Activated CD8-positive, alpha-beta T cell treated with anti-CD3 and anti-CD28 coated beads, Interleukin-2, amount 10 ng/mL, durations not matched to agents 7 days and 5 days (primary cell): ENCODE measurements at places on chromosomes 4 and X.

DNA sequence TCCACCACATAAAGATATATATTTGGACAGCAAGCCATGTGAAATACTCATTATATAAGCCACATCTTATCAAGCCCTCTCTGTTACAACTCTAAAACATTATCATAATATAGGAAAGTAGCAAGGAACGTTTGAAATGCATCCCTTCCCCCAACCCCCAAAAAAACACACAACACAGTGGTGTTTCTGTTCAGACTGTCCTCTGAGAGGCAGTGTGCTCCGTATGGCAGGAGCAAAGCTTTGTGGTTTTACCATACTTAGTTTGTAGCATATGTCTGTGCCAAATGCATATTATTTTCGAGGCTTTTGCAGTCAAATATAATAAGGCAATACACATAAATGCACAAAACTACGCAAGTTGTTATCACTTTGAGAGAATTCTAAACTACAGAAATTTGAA lies 194.2 kb downstream of the RAPGEF2 start:
- DNase-seq = no peak

DNA sequence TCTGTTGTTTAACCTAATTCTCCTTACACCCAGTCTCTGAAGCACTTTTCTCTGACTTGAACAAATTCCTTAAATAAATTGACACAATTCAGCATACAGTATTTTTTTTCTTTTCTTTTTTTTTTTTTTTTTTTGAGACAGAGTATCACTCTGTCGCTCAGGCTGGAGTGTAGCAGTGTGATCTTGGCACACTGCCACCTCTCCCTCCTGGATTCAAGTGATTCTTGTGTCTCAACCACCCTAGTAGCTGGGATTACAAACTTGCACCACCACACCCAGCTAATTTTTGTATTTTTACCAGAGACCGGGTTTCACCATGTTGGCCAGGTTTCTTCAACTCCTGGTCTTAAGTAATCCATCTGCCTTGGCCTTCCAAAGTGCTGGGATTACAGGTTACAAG lies 1498.1 kb upstream of the PCDH10 start:
- DNase-seq = no peak

DNA sequence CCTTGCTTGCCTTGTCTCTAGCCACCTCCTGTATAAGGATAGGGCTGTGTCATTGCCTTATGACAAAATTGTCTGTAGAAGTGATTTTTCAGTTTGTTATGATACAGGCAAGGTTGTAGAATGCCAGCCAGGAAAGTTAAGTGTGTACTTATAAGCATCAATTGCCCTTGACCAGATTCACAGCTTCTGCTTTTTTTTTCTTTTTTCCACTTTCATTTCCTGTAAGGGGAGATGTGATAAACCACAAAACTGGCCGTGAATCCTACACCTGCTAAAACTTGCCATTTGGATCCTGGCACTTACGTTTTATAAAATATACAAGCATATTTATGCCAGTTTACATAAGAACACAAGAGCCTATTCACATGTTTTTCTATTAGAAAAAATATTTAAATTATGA lies 35.0 kb upstream of the BMPR1B start:
- no peak for DNase-seq

GRCh38 chr4:113476800-113477199 lies 284.7 kb downstream of the CAMK2D start:
- no peak for DNase-seq

DNA sequence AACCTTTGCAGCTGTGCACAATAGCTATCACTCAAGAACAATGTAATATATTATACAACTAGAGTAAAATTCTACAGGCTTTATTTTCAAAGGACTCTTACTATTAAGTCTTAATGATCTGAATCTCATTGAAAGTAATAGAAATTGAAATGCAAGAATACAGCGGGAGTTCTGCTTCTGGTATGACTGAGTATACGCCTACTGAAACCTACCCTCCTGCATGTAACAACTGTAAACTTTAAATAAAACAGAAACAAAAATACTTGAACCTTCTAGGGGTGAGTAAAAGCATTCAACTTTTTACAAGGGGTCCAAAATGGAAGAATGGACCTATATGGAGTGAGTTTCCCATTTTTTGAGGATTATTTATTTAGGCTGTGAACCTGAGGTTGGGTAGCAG lies 13.5 kb downstream of the DCHS2 start:
- DNase-seq = no peak

DNA sequence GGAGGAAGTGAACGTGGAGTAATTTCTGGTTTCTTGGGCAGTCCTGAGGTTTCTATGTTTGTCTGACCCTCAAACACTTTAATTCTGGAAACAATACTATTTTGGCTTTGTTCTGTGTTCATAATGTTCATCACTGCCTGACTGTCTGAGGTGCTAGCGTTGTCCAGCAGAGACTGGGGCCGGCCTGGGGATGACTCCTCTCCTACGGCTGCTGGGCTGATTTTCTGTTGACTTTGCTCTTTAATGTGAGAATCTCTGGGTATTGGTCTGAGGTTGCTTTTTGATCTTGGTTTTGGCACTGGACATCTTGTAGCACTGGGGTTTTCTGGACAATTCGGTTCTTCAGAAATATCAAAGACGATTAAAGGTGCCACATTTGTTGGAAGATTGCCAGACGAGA lies 75.8 kb downstream of the RPS3A start:
- DNase-seq = no peak

- no peak for DNase-seq
These were observed 114.1 kb downstream of the MGST2 start for GRCh38 chr4:139779691-139780090.

DNA sequence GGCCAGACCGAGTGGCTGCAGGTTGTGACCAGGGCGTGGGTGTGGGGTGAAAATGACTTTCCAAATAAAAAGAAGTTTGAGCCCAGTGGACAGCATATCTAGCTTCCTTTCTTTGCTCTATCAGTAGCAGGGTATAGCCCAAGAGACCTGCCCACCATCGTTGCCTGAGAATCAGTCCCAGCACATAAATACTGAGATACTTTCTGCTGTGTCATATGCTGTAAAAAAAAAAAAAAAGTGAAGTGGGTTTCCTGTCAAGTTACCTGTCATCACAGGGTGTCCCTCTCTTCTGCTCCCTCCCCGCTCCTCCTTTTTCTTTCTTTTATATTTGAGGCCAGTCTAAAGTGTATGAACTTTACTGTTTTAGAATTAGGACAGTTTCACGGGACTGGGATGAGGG lies 330.3 kb upstream of the BOD1L1 start:
- no peak for DNase-seq

DNA sequence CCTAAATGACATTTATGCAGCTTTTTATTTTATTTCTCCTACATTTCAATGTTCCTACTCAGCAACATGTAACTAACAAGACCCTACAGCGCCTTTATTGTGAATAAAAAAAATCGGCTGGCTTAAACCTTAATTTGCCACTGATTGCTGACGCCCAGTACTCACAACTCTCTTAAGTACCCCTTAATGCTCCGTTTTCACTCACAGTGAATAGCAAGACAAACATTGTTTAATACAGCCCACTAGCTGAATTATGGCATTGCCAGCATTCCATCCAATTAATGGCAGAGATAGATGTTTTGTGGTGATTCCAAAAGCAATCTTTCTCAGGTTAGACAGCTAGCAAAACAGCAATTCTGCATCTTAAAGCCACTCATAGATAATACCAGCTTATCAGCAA lies 61.1 kb downstream of the PPARGC1A start:
- no peak for DNase-seq

DNA sequence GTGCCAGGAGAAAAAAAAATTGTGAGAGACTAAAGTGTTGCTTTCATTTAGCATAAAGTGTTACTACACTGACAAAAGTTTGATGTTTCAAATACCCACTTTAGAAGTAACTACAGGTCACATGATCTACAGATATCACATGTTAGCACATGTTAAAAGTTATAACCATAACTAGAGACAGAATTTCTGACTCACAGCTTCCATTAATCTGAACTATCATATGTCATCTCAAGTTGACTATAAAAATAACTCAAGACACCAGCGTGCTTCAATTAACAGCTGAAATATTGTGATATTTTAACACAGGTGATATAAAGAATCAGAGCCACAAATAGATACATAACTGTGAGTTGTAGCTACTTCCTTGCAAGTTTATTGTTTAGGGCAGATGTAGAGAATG lies 591.5 kb upstream of the PITX2 start:
- no peak for DNase-seq

- no peak for DNase-seq
These were observed 246.2 kb upstream of the PITX2 start for GRCh38 chr4:110869114-110869513.

- DNase-seq = no peak
These were observed 448.3 kb upstream of the SPANXN1 start for GRCh38 chrX:144798972-144799371.

DNA sequence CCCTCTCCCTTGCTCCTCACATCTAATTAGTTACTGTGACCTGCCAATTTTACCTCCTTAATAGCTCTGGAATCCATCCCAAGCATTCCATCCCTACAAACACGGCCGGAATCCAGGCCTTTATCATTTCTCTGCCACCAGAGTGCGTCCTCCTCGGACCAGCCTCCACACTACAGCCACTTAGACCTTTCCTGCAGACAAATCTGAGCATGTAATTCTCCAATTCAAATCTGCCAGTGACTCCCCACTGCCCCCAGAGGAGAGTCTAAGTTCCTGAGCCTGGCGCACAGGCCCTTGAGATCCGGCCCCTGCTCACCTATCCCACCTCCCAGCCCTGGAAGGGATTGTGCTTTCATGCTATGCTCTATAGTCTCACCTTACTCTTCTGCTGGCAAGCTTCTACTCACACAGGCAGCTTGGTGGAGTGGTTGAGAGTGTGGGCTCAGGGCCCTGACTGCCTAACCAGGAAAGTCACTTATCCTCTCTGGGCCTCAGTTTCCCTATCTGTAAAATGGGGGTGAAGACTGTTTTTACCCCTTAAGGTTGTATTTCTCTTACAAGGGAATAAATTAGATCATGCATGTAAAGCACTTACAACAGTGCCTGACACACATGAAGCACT lies 31.2 kb downstream of the PJA1 start:
- DNase-seq = no peak

DNA sequence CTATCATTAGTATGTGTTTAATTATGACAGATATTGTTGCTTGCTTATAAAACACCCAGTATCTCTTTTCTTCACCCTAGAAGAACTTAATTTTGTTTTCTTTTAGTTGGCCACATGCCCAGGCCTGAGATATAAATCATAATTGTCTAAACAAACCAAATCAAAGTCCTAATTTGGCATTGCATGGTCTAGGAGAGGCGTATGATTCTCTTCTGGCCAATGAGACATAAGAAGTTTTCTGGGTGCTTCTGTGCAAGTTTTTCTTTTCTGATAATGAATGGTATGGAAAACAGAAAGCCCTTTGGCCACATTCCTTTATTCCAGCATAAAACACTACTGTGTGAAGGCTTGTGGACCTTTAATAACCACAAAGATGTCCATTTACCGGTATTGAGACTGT lies 192.9 kb upstream of the CTSO start:
- no peak for DNase-seq

GRCh38 chr4:78237360-78237759 lies 180.2 kb downstream of the FRAS1 start:
- DNase-seq = no peak

- DNase-seq = no peak
These were observed 28.2 kb downstream of the FGFBP1 start for GRCh38 chr4:15910155-15910940.

DNA sequence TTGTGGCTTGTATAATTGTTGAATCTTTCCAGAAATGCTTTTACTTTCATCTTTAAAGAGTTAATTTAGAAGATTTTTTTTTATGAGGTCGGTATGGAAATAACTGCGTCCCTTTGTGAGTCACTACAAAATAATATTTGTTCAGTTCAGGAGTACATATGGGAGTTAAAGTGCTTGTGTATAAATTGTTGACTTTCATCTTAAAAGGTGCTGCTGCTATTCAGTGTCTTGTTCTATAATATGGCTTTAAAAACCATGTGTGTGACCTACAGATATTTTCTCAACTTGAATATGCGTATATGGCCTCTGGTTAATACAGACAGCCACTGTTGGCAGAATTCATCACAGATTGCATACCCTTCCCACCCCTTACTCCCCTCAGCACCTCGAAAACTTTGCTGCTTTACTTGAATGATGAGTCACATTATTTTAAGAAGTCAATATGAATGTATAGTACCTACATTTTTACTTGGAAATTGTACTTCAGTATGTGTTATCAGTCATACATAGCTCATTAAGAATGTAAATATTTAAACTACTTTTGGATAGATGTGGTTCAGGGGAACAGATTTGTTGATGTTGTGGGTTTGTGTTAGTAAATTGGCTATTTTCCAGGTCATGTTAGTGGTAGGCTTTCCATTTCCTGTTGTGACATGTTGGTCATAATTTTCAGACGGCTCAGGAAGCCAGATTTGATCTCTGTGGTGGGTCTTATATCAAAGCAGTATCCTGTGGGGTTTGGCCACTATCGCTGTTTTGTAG lies 1.5 kb downstream of the CLCN3 start:
- DNase-seq = peak; percentile 55

DNA sequence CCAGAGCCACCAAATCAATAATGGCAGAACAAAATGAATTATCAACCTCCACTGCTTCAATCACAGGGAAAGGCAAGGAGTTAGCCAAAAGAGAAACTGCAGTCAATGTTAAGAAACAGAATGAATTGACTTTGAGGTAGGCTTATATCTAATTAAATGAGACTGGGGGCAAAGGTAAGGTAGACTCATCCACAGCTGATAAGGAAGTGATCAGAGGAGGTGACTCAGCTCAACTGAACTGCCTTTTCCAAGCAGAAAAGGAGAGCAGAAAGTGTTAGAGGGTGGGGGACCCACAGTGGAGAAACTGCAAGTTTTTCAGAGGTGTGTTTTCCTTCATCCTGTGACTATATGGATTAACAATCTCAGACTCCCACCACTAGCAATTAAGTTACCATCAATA lies 345.8 kb upstream of the PPARGC1A start:
- DNase-seq = no peak

DNA sequence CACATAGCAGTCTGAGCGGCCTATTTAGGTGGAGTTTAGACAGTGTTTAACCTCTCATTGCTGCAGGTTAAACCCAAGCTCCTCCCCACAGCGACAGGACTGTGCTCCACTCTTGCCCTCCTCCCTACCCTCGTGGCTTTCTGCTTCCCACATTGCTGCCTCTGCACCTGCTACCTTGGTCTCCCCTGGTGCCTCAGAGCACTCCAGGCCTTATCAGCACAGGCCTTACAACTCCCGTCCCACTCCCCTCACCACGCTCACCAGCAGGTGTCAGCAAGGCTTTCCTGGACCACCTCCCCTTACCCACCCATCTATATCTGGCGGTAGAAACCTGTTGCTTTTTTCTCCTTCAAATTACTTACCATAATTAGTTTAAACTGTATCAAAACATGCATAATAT lies 18.6 kb downstream of the HELT start:
- no peak for DNase-seq

DNA sequence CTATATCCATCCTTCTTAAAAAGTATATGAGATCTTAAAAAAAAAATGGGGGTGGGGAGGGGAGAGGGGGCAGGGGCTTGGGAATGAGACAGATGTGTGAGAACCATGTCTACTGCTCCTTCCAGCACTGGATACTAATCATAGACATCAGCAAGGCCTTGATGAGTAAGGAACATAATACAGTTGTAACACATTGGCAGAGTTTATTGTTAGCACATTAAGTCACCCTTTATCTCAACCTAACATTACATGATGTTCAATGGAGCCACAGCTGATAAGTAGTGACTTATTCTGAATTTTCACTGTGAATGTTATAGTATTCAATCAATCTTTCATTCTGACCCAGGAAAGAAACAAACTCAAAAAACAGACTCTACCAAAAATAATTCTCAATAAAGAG lies 47.3 kb upstream of the KCNE5 start:
- DNase-seq = no peak
